ENCODE measurements at places on chromosomes 13 and 19.

- DNase-seq = no peak
Measured at GRCh38 chr19:16372065-16372915, 47.7 kb downstream of the KLF2 start.

GRCh38 chr19:8392017-8392591 lies 1.9 kb downstream of the RAB11B start:
- no peak for DNase-seq

- DNase-seq = no peak
Measured at GRCh38 chr19:21680671-21681070, 86.7 kb downstream of the ZNF100 start.

- no peak for DNase-seq
Measured at GRCh38 chr13:41289463-41289881, 21.6 kb upstream of the NAA16 start.

GRCh38 chr19:1417145-1417544 lies 9.8 kb downstream of the DAZAP1 start:
- peak; percentile 63 for DNase-seq

DNA sequence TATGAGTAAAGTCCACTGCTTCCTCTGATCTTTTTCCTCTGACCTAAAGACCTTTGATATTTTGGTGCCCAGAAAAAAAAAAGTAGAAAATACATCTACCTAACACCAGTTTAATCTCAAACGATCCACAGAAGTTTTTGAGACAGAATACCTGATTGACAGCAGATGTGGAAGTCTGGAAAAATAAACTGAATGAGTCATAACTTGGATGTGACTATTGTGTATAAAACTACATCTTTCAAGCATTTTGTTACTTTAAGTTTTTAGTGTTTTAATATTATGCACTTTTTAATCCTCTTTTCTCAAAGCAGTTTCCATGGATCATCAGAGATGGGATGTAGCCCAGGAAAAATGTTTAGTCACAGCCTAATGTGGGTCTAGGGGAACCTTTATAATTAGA lies 216.1 kb downstream of the SLITRK1 start:
- peak; percentile 36 for DNase-seq

DNA sequence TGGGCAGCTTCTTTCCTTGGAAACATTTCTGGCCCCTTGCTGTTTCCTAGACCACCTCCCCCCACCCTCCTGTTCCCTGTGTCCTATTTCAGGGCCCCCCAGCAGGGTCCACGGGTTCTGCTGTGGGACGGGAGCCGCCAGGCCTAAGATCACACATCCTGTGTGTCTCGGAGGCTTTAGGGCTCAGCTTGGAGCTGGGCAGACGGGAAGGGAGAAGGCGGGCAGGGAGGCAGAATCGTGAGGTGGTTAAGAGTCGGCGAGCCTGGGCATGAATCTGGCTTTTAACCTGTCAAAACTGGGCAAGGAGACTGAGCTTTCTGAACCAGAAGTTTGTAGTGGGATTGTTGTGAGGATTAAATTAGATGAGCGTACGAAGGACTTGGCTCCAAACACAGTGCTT lies 4.8 kb downstream of the KCNC3 start:
- no peak for DNase-seq

- no peak for DNase-seq
Measured at GRCh38 chr13:114127473-114128347, 4.7 kb downstream of the RASA3 start.

- no peak for DNase-seq
Measured at GRCh38 chr13:91326146-91326545, 21.3 kb upstream of the MIR17HG start.

DNA sequence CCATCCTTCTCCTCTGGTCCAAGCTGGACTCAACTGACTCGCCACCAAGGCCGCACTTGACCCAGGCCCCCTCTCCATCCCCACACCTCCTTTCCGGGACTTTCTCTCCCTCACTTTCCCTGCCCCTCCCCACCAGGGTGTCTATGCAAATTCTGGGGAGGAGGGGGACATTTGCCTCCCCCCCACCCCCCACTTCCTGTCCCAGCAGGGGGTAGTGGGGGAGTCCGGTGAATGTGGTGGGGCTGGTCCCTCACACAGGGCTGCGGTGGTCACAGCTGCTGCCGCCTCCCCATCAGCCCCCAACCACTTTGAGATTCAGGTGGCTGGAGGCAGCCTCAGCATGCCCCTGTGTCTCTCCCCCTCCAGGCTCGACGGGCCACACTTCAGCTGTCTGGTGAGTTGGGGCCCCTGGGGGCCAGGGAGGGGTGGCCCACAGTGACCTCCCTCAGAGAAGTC lies 870 bp downstream of the SPIB start:
- no peak for DNase-seq

Measured in fibroblast of skin of right biceps (primary cell).